Transverse colon (tissue), 4 donors: ENCODE measurements at places on chromosomes 5 and 9.

- no peak for DNase-seq
- H3K27me3 ChIP-seq: no peaks in the 10 kb centered on the region
- H3K4me1 ChIP-seq: peaks cover 17% of the 10 kb centered on the region
- H3K27ac ChIP-seq: no peak overlapping the region
These were observed 2.6 kb upstream of the PRRC1 start for GRCh38 chr5:127514816-127515215.

GRCh38 chr9:125493881-125494652, 212.9 kb downstream of the MAPKAP1 start:
- no peak overlapping the region for H3K4me3 ChIP-seq
- no peak for DNase-seq
- no peaks in the 10 kb centered on the region for H3K36me3 ChIP-seq
- H3K27me3 ChIP-seq: no peaks in the 10 kb centered on the region

DNA sequence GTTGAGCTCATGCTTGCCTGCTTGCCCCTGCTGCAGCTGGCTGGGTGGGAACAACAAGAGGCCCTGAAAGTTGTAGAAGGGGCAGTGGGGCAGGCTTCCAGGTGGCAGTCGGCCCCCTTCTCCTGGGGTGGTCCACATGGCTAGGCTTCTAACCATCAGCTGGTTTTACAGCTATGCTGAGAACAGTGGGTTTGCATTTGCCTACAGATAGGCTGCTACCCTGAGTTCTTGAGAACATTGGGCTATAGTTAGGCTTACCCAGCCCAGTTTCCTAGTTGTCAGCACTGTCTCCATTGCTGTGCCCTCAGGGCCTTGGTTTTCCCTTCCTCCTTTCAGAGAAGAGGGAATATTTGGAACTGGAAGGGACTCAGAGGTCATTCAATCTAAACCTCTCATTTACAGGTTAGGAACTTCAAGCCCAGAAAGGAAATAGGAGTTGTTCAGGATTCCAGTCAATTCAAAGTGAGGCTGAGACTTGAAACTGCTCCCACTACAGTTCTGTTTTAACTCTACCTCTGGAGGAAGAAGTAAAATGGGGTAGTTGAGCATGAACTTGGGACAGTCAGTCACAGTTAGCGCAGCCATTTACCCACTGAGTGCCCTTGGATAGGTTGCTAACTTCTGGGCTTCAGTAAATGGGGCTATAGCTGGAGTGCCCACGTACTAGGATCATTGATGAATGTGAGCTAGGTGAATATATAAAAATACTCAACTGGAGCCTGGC, 11.5 kb downstream of the LARP1 start:
- H3K4me3 ChIP-seq: no peak overlapping the region
- no peaks in the 10 kb centered on the region for H3K36me3 ChIP-seq
- no peak overlapping the region for H3K27ac ChIP-seq
- no peak for DNase-seq
- no peaks in the 10 kb centered on the region for H3K27me3 ChIP-seq

DNA sequence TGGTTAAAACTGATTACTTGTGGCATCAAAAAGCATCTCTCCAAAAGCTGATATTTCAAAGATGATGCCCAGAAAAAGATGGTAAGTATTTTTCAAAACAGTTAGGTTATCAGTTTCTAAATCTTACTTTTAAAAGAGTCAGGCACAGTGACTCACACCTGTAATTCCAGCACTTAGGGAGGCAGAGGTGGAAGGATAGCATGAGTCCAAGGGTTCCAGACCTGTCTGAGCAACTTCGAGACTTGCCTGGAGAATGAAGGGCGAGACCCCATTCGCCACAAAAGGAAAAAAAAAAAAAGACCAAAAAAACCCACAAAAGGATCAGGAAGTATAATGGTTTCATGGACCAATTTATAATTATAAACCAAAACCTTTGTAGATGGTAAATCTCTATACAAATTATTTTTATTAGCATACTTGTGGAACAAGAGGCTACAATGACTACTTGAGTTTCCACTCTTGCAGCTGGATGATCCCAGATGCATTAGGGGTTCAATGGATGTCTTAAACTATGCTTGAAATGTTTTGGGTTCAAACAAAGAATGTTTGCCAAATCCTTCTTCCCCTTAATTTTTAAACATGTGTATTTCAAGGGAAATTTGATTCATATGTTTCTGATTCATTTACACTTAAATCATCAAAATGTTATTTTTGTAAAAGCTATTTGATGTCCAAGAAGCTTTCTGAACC, 96.1 kb downstream of the ADAMTSL1 start:
- no peak overlapping the region for H3K27ac ChIP-seq
- H3K27me3 ChIP-seq: no peaks in the 10 kb centered on the region
- no peak overlapping the region for H3K4me3 ChIP-seq
- peaks cover 13% of the 10 kb centered on the region for H3K4me1 ChIP-seq

GRCh38 chr9:114149765-114150340, 5.5 kb upstream of the COL27A1 start:
- H3K4me3 ChIP-seq: no peak overlapping the region
- no peak for DNase-seq
- peaks cover 28% of the 10 kb centered on the region for H3K27me3 ChIP-seq
- no peak overlapping the region for H3K27ac ChIP-seq
- no peaks in the 10 kb centered on the region for H3K36me3 ChIP-seq
- H3K4me1 ChIP-seq: peaks cover 13% of the 10 kb centered on the region
